ENCODE measurements at places on chromosomes 4 and X.
A peak's percentile ranks its signal among the peaks of the same experiment; 100 is the strongest.

GRCh38 chr4:55658657-55659056 is 22.6 kb upstream of the NMU start:
- no peak for DNase-seq

DNA sequence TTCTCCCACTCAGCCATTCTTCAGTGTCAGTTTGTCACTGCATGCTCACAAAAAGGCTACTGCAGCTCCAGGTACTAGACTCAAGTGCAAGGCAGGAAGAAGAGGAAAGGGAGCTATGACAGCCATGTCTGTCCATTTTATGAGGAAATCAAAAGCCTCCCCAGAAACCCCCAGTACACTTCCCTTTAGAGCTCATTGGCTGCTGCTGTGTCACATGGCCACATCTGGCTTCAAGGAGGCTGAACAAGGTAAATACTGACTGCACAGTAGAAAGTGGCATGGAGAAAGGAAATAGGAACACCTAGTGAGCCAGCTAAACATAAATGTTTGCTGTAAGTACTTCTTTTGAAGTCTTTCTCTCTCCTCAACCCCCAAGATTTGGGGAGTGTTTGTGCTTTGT is 67.2 kb upstream of the FRAS1 start:
- DNase-seq: no peak

DNA sequence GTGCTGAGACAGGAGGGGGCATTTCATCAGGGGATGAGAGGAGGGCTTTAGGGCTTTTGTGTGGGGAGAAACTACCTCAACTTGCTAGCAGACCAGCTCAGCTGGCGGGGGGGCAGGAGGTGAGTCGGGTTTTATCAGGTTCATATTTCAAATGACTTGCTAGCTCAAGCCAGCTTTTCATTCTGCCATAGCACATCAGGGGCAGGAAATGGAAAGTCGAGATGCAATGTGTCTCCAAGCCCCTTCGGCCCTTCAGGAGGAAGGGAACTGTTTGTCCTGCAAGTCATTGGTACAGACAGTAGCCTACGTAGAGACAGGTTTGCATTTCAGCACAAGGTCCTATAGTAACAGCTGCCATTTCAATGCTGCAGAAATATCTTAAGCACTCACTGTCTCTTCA is 194.1 kb downstream of the PTTG2 start:
- no peak for DNase-seq

DNA sequence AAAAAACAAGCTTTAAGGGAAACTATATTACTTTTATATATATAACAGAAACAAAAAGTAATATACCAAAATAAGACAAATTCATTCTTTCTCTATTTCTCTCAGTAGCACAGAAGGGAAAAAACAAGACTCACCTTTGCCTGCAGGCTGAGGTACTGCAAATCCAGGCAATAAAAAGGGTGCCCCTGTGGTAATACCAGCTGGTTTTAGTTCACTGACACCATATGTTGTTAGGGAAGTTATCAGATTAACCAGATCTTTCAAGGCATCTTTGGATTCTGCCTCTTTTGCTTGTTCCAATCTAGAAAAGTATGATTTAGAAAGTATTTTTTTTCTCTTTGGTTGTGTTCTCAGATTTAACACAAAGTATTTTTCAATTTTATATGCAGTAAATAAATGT is 139.8 kb downstream of the WDFY3 start:
- DNase-seq: no peak

DNA sequence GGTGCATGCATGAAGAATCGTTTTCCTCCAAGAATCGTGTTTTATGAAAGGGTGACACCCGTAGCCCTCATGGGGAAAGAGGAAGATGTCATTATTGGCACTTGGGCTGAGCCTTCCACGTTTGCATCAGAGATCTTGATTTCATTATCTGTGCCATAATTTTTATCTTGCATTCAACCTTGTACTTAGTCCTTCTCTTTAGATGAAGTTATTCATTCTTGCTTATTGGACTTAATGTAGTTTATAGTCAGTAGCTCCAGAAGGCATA is 66.8 kb downstream of the GAB1 start:
- no peak for DNase-seq

DNA sequence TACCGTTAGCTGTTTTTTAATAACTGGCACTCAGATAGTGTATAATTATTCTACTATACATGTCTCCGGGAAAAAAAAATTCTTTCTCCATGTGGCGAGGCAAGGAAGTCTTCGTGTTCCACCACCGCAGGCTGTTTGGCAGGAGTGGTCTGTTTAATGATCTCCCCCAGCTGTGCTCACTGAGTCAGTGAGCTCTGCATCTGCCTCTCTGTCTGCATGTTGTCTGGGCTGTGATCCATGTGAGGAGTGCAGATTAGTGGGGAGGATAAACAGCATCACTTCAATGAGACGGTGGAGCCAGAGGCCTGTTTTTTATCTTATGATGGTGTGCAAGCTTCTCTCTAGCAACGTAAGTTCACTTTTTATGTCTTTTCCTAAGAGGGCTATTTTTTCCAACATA is 69.8 kb downstream of the RPS3A start:
- DNase-seq: peak; percentile 69
